ENCODE measurements at places on chromosomes 4 and X.

DNA sequence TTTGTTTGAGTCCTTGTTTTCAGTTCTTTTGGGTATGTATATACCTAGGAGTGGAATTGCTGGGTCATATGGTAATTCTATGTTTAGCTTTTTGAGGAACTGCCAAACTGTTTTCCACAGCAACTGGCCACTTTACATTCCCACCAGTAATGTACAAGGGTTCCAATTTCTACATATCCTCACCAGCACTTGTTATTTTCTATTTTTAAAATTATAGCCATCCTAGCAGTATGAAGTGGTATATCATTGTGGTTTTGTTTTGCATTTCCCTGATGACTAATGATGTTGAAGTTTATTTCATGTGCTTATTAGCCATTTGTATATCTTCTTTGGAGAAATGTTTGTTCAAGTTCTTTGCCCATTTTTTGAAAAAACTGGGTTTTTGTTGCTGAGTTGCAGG is 39.6 kb downstream of the TMEM164 start:
- ATAC-seq = no peak

DNA sequence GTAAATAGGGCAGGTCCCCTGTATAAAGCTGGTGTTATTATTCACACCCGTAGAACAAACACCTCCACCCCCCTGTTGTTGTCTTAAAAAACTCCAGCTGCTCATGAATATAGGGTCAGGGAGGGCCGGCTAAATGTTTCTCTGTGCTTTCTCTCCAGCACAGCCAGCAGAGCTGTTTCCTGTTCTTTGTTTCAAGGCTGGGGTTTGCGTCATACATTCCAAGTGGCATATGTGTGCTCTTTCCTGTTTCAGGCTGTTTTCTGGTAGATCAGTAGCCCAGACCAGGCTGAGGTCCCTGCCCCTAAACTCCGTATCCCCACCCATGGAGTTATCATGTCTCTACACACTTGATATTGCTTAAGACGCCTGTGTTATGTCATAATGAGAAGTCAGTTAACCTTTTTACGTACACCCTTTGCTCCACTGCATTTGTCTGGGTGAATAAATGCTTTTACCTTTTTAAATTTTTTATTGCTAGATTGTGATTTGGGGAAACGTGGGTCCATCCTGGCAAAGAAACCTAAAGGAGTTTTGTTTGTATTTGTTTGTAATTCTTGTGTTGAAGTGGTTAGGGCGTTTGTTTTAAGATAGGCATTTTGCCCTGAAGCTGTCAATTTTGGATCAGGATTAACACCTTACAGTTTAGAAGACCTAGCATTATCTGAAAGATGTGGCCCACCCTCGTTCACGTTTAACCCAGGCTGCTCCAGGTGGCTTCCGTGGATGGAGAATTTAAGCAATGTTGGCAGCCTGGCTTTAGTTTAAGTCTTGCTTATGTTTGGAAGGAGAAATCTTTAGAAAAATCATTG is 3.3 kb downstream of the KLF3 start:
- peak; percentile 7 for ATAC-seq

GRCh38 chr4:17327591-17327990 is 184.3 kb downstream of the QDPR start:
- no peak for ATAC-seq

DNA sequence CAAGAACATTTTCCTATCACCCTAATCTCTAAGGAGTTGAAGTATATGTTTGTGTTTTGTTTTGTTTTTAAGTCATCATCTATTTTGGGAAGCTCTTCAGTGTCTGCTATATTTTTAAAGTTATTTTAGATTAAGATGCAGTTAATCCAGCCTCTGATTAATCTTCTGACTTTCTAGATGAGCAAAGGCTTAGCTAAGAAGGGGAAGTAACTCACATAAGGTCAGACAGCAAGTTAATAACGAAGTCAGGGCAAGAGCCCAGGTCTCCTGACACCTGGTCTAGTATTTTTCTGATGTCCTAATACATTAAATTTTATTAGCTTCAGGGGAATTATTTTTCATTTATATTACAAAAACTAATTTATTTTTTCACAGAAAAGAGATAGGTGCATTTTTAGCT is 168.5 kb downstream of the SOWAHB start:
- ATAC-seq = no peak

- ATAC-seq = no peak
Measured at GRCh38 chr4:19254486-19254885, 997.2 kb upstream of the SLIT2 start.

DNA sequence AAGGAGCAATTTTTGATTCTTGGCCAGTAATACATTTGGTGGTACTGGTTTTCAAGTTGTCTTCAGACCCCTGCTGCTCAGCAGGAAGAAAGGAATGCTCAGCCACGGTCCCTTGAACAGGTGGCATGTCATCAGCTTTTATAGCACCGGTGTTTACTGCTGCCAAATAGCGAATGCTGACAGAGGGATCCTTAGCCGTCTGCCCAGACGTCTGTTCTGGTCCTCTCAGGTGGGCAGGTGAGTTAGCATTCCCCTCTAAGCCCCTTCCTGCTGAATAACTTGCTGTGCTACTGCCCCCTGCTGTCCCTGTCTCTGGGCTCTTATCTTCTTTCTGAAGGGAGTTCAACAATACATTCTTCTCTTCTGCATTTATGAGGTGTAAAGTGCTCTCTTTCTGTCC is 28.4 kb downstream of the BOD1L1 start:
- ATAC-seq = no peak

DNA sequence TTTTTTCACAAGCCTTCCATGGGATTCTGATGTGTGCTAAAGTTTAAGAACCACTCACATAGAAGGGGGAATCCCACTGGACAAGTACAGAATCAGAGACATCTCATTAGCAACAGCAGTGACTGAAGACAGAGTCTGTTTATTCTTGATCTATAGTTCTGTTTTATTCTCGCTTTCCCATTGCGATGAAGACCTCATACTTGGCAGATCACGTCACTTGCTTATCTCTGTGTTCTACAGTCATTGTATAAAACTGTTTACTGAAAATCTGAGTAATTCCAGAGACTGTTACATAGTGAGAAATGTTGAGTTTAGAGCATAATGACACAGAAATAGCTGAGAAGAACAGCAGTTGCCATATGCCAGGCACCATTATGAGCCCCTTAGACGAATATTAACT is 185.5 kb downstream of the PTTG2 start:
- peak; percentile 32 for ATAC-seq

DNA sequence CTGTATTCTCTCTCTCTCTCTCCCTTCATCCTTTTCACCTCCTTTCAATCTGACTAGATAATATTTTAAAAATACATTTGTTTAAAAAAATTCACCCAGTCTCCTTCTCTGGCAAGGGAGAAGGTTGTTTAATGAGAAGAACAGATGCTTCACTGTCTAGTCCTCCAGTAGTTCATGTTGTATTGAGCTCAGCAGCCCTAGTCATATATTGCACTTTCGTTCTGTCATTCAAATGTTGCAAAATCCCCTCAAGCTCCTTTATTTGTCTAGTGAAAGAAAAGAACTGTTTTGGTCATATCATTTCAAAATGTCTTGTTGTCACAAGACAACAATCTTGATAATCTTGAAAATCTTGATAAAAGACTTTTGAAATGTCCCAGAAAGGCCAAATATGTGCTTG is 248.0 kb downstream of the GALNTL6 start:
- ATAC-seq = no peak

GRCh38 chr4:84977396-84977795 is 10.9 kb upstream of the WDFY3 start:
- no peak for ATAC-seq

GRCh38 chr4:176223561-176223960 is 28.2 kb upstream of the SPATA4 start:
- ATAC-seq = no peak

- ATAC-seq = no peak
Measured at GRCh38 chr4:74919783-74920182, 13.1 kb upstream of the PARM1 start.

DNA sequence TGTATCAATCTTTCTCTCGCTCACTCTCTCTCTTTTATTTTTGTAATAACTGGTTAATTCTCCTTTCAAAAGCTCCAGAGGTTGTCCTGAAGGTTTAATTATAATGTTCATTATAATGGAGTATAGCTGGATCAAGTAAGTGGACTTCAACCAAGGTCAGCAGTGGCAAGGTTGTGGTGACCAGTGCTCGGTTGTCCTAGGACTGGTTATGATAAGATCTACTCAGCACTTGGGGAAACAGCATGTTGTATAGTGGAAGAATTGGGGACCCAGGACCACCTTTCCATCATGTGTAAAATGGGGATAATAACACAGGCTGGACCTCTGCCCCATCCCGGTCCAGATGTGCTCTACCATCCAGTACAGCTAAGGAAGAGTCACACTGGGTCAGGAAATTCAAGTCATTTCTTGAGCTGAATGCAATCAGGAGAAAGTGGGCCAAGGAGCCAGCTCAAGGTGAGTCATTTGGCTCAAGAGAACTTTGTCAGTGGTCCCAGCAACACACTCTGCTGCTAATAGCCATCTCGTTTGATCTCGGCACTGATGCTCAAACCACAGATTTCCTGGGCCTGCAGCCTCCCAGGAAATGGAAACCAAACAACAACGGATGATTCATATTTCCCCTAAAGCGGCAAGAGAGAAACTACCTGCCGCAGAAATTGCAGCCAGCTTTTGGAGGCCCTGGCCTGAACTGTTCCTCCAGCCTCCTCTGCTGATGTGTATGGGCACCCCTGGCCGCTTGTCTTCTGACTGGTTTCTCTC is 123.6 kb upstream of the RBPJ start:
- peak; percentile 82 for ATAC-seq

DNA sequence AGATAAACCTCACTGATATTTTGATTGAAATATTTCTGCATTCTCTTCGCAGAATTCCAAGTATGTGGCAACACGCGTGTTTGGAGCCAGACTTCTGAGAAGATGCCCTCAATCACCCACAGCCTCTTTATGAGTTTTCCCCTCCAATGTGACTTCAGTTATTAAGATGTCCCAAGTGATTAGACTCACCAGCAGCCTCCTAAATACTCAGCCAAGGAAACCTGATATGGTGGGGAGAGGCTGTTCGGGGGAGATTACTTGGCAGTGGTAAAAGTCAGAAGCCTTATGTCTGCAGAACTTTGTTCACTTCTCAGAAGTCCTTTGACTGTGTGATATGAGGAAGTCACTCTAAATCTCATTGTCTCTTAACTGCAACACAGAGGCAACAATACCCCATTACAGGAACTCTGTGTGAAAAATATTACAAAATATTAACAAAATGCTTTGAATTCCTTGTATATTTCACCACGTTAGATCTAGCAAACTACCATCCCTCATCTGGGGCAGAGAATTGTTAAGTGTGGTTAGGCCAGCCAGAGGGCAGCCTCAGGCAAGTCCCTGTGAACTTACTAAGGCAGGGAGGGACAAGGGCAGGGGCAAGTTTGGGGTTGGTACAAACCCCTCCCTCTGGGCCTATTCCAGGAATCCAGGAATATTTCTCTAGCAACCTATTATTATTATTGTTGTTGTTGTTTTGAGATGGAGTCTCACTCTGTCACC is 151.4 kb upstream of the USP9X start:
- ATAC-seq = no peak
